ENCODE measurements at places on chromosomes 11 and 22.
A peak's percentile ranks its signal among the peaks of the same experiment; 100 is the strongest.

DNA sequence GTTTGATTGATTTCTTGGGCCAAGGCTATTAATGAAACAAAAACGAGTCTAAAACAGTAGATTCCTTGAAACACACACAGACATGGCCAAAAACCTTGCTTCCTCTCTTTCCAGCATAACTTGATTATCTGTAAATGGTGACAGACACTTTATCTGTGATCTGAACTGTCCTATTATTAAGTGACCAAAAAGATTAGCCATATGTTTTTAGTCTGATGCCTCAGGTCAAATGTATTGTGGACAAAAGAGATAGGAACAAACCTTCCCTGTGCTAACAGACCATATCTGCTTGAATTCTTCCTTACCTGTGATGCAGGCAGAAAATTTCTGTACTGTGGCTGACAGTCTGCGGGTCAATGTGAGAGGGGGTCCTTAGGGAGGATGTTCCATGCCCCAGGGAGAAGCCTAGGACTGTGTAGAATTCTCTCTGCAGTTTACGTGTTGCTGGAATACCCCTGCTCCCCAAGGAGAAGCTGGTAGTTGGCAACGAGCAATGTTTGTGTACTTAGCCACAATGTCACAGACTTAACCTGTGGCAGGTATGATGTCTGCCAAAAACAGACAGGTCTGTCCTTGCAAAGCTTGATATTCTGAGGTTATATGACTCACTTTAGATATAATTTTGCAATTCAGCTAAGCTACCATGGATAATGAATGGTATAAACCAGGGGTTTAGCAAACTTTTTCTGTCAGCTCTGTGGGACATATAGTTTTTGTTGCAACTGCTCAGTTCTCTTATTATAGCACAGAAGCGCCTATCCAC lies 31.2 kb downstream of the C11orf71 start:
- no peak for DNase-seq

DNA sequence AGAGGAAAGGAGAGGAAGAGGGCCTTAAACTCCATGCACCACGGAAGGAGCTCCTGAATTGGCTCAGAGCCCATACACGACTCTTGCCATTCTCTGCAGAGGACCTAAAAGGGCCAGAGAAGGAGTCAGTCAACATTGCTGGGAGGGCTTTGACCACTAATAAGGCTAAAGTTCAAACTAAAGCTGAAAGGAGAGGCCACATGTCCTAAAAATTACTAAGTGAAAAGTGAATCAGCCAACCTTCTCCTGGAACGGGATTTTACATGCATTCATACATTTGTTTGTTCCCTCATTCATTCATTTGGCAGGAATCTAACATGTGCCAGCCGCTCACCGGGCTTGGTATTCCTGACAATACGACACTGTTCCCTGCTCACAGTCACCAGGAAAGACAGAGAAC lies 10.5 kb downstream of the CLMP start:
- DNase-seq = no peak

DNA sequence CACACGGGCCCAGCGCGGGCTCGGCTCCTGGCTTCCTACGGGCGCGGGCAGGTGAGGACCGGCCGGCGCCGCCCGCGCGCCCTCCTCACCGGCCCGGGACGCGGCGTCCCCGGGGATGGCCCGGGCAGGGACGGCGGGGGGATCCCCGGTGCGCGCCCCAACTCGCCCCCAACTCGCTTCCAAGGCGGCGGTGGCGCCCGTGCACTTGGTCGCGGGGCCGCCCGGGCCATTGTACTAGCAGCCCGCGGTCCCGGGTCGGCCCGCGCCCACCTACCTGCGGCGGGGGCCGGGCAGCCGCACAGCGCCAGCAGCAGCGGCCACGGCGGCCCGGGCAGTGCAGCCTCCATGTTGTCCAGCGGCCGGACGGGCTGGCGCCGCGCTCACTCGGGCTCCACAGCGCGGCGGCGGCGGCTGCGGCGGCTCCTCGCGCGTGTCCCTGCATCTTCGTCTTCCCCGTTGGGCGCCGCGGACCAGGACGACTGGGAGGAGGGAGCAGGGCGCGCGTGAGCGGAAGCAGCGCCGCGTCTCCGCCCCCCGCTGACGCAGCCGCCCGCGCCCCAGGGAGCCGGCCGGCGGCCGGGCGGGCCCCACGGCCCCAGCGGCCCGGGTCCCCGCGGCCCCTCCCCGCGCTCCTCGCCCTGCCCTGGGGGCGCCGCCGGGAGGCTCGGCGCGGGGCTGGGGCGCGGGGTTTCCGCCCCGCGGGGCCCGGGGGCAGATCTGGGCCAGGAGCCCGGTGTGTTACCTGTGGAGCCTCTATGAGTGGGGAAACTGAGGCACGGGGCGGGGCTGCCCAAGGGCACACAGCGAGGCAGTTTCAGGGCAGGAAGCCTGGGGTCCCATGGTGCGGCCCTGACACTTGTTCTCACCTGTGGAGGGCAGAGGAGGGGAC lies 159.3 kb upstream of the GRK3 start:
- DNase-seq = peak; percentile 78

DNA sequence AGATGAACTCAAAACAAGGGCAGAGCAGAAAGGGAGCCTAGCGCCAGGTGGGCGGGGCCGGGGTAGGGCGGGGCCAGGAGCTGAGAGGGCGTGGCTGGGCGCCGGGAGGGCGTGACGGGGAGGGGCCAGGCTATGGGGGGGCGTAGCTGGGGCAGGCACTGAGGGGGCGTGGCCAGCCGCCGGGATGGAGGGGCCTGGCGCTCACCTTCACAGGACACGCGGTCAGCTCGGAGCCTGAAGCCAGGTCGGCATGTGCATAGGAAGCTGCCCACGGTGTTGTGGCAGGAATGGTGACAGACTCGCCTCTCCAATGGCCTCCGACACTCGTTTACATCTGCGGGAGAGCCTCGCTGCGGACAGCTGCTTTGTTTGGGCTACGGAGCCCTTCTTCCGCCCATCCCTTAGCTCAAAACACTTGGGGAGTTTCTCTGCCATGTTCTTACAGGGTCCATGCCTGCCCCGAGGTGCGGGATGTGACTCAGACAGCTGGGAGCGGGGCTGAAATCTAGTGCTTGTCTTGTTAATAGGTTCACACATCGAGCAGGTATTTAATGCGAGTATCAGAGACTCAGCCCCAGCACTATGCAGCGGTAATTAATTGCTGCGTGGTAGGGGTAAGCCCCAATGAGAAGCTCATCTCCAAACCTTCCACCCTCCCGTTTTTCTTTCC lies 13.4 kb downstream of the VWCE start:
- peak; percentile 41 for DNase-seq

GRCh38 chr11:22339611-22340010 lies 1.4 kb downstream of the SLC17A6 start:
- DNase-seq = no peak

- no peak for DNase-seq
Measured at GRCh38 chr22:48477031-48477721, 1350.5 kb downstream of the BRD1 start.

- peak; percentile 91 for DNase-seq
Measured at GRCh38 chr11:128831174-128832120, 35.6 kb downstream of the KCNJ1 start.

DNA sequence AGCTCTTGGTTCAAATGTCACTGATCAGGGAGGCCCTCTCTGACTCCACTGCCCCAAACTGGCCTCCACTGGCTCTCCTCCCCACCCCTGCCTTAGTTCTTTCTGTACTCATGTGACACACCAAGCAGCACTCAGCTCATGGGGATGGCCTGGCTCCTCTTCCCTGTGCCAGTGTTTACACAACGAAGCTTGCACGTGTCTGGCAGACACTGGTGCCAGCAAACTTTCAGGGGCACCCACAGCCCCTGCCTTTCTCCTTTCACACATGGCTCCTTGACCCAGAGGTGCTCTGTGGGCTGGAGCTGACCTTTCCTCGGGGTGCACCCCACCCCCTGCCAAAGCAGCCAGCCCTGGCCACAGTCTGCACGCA lies 37.6 kb upstream of the PARVG start:
- DNase-seq = no peak

DNA sequence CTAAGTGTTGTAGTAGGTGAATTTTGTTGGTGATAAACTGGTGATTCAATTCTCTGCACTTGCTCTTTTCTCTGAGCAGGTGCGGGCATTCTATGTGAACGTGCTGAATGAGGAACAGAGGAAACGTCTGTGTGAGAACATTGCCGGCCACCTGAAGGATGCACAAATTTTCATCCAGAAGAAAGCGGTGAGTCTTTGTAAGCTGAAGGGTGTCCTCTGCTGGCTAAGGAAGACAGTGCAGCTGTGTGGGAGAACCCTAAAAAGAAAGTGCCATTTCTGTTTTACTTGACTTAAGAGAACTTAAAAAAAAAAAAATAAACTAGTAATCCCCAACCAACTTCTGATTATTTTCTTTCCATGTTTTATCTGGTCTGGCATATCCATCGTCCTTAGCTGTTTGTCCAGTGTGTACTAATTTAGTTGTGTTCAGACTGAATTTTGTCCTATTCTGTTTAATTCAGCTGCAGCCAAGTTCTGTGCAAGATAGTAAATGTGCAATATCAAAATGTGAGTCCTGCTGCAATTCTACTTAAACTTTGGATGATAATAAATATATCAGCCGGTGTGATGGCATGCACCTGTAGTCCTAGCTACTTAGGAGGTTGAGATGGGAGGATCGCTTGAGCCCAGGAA lies 29.6 kb downstream of the CAT start:
- peak; percentile 31 for DNase-seq

GRCh38 chr11:131851964-131852755 lies 481.7 kb downstream of the NTM start:
- DNase-seq = no peak

DNA sequence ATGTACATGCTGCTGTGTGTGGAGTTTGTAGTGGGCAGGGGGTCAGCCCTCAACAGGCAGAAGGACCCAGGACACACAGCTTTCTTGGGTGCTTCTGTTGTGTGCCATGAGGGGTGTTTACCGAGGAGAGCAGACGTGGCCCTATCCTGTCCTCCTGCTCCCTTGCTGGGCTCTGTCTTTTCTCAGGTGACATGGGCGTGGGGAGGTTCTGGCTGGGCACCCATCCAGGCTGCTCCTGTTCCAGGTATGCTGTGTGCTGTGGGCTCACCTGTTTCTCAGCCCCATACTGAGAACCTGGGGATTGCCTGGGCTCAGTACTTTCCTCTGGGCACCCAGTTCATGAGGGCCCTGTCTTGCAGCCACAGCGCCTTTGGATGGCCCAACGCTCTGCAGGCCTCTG lies 23.3 kb downstream of the MICALL1 start:
- no peak for DNase-seq

DNA sequence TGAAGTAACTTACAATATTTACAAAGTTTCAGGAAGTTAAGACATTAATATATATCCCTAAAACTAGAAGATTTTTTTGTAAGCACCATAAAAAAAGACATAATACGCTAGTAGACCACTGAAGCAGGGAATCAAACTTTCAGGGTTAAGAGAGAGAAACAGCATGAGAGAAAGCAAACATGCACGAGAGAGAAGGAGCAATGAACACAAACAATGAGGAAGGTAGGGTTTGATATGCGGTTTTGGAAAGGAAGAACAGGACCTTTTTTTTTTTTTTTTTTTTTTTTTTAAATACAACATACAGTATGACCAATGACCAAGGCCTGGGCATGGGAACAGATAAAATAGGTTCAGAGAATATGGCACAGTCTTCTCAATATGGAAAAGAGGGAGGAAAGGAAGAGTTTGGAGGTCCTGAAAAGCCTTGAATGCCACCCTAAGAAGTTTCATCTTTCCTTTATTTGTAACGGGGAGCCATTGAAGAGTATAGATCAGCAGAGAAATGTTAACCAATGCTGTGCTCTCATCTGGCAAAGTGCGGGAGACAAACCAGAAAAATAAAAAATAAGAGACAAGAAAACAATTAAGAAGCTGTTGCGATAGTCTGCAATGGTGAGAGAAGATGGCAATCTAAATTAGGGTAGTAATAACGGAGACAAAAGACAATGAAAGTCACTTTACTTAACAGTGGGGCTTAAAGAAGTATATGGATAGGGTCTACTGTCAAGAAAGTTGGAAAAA lies 101.0 kb downstream of the USP35 start:
- DNase-seq = no peak

- no peak for DNase-seq
Measured at GRCh38 chr11:117022526-117022925, 75.7 kb downstream of the SIK3 start.

- DNase-seq = no peak
Measured at GRCh38 chr11:32116668-32117067, 25.8 kb downstream of the RCN1 start.

DNA sequence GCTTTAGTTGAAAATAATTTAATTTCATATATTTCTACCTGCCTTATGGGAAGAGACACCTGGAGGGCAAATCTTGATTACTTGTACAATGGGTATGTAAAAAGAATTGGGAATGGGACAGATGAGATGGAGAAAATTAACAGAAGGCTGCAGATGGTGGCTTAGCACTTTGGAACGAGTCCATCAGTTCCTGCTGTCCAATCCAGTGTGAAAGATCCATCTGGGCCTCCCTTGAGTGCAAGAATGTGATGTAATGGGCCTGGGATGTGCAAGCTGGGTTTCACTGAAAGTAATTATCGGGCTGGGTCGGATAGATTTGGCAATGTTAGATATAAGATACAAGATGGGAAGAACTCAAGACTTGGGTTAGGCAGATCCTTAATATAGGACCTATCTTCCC lies 42.0 kb downstream of the CECR2 start:
- peak; percentile 75 for DNase-seq
